HL-60 (cell line): ENCODE measurements at places on chromosomes 2 and 18.

- no peak for DNase-seq
Observed at GRCh38 chr2:154307007-154307406, 391.5 kb upstream of the KCNJ3 start.

DNA sequence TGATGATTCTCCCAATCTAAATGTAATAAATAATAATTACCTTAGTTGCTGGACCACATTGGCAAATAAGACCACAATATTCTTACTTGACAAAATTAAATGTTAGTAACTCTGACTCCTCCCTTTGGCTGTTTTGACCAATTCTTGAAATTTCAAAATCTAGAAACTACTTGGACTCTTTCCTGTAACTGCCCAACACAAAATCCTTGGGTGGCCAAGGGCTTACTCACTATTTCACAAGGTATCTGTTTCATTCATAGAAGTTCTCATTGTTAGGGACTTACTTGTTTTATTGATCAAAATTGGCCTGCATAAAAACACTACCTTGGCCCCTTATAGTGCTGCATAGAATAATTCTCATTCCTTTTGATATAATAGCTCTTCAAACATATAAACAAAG, 19.4 kb downstream of the CDH20 start:
- DNase-seq, result no peak

DNA sequence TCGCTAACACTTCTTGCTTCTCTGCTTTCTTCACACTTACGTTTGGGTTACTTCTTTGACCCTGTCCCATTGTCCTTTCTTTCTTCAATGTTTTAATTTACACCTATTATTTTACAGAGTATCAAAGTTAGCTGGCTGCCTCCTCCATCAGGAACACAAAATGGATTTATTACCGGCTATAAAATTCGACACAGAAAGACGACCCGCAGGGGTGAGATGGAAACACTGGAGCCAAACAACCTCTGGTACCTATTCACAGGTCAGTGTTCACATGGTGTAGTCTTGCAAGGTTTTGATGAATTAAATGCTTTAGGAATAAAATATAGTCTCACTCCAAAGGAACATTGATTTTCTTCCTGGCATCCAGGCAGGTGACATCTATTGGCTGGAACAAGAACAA, 919.0 kb downstream of the MBD2 start:
- no peak for DNase-seq

DNA sequence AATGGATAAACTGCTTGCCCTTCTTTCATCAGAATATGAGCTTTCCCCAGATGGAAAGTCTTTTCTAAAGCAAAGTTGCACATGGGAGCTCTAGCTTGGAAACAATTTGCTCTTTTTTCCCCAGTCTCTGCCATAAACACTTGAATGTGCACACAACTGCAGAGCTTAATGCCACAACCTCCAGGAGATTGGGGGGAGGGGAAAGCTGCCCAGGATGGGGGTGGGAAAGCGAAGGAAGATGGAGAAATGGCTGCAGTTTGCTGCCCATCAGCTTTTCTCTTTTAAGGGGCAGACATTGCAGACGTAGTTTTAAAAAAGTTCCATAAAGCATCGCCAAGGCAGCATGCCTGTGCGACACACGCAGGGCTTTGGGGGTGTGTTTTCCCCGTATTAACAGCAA, 1.5 kb downstream of the ACKR3 start:
- no peak for DNase-seq

- DNase-seq, result no peak
Observed at GRCh38 chr2:55949613-55950012, 26.0 kb upstream of the EFEMP1 start.

DNA sequence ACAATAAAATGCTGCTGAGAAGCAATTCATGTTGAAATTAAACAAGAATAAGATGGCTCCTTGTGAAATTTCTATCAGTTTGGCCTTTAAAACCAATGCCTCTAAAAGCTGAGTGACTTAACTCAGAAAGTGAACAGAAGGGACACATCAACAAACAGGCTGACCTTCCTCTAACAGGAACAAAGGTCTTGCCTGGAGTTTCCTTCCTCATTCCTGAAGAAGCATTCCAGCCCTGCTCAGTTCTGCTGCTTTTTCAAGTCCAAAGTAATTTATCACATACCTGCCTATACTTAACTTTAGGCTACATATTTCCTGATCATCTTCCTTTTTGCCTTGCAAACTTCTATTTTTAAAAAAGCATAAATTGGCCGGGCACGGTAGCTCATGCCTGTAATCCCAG, 14.1 kb downstream of the PTRHD1 start:
- no peak for DNase-seq
